GM12865 (cell line): ENCODE measurements at places on chromosomes 3 and 15.

DNA sequence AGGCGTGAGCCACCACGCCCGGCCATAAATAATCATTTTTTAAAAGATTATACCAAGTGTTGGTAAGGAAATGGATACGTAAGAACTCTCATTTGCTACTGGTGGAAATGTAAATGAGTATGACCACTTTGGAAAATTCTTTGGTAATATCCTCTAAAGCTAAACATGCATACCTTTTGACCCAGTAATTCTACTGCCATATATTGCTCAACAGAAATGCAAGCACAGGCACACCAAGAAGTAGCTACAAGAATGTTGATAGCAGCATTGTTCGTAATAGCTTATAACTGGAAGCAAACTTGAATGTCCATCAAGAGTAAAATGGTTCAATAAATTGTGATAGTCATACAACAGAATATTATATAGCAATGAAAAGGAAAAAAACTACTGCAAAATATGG lies 4.8 kb upstream of the CASR start:
- DNase-seq, result no peak

GRCh38 chr15:74863239-74864056 lies 9.7 kb downstream of the SCAMP2 start:
- DNase-seq, result no peak

GRCh38 chr3:108806316-108806715 lies 16.3 kb upstream of the TRAT1 start:
- peak; percentile 67 for DNase-seq

DNA sequence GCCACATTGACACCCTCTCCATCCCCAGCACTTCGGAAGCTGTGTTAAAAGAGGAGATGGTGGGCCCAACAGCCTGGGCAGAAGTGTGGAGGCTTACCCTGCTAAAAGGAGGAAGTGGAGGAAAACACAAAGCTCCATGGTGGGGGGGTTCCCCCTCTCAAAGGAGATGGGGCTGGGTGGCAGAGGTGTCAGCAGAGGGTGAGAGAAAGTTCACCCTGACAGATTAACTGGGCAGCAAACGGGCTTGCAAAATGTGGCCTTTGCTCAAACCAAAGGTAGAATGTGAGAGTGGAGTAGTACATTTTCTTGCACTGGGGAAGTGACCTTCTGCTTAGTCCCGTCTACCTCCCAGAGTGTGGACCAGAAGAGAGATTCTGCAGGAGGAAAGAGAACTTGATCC lies 44.7 kb downstream of the MYO1E start:
- DNase-seq, result peak; percentile 52

DNA sequence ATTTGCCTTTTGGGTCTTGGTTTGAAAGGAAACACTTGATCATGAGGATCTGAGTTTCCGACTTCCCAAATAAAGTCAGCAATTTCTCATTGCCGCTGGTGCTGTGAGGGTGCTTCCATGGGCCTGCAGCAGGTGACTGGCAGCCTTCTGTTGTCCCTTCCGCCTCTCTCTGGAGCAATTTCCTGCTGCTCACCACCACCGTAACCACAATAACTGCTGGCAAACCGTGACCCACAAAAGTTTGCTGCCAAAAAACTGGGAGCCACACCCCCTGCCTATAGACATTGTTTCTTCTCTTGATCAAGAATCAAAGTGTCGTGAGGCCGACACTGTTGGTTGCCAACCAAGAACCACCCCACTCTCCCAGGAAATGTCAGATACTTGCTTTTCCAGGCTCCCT lies 164.0 kb downstream of the NR2F2 start:
- no peak for DNase-seq

DNA sequence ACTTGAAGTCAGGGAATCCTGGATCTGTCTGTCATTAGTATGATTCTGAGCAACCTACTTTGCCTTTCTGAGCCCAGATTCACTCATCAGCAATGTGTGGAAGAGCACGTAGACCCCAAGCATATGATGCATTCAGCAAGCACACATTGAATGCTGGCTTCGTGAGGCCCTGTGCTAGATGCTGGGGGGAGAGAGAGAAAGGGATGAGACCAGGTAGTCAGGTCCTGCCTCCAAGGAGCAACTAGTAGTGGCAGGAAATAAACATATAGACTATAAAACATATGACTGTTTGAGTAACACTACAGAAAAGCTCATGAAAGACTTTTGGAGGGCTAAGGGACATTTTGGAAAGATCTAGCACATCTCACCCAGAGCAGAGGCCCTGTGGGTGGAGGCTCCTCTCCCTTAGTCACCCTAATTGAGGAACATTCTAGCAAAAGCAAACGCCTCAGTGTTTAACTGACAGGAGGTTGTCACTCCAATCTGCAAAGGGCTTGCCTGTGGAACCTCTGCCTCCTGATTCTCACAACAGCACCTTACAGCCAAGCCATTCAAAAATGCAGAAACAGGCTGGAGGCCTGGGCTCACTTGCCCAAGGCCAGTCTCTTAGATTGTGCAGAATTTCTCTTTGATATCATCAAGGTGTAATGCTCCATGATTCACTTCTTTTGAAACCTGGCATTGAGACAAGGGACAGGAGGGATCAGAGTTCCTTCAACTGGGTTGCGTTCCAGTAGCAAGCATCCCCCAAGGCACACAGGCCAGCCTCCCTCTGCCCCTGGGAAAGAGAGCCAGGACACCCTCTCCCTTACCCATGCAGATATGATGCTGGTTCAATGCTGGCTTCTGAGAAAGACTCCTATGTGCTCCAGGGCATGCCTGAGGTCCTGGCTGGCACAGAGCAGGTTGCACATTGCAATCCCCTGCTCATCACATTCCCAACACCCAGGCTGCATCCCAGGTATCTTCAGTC lies 26.1 kb downstream of the STARD5 start:
- no peak for DNase-seq

DNA sequence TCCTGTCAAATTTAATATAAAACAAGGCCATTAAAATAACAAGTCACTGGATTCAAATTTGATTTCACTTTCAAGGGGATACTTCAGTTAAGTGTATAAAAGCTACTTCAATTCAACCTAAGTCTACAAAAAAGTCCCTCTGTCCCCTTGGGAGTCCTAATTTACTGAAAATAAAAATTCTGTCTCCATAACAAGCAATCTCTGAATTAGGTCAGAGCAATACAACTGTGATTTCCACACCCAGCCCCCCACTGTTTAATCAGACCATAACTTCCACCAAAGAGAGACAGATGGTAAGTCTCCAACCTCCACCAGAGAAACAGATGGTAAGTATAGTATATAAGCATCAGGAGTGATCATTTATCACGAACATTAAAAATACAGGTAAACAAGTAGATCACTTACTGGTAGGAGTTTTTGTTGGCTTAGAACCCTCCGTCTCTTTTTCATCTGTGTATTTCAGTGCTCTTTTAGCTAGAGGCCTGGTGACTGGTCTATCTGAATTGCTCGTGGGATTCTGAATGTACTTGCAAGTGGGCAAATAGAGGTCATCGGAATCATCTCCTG lies 12.1 kb downstream of the SGO1 start:
- no peak for DNase-seq

GRCh38 chr3:70517124-70517890 lies 204.9 kb upstream of the MDFIC2 start:
- DNase-seq, result no peak

DNA sequence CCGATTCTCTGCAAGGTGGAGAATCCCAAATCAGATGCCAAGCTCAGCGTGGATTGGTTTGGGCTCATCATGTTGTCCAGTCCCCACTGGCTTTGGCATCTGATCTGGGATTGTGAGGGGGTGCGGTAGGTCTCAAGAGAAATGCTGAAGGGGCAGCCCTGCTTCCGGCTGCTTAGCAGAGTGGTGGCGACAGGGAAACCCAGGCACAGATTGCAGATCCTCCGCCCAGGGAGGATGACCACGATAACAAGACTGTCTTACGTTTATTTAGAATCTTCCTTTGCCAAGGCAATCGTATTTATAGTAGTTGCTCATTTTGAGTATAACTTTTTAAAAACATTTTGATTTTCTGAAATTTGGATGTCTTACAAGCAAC lies 61.1 kb downstream of the SLC12A8 start:
- no peak for DNase-seq

DNA sequence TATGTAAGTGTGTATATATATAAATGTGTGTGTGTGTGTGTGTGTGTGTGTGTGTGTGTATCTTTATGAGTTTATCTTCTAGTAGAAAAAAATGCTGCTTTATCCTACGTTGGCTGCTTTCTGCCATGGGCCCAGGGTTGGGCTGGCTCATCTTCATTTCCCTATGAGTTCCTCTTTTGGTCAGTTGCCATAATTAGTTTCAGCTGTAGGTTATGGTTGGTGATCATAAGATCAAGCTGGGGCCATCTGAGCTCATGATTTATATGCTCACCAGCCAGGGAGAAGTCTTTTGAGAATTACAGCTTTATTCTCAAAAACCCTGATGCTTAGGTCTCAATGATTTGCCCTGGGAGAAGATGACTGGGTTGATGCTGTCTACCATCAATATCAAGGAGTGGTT lies 775.8 kb upstream of the ARPP21 start:
- DNase-seq, result no peak

GRCh38 chr15:64753480-64754185 lies 21.8 kb downstream of the RBPMS2 start:
- DNase-seq, result peak; percentile 41

- DNase-seq, result no peak
These were observed 51.7 kb upstream of the SLC4A7 start for GRCh38 chr3:27535809-27536392.

GRCh38 chr3:148682997-148683396 lies 14.7 kb upstream of the AGTR1 start:
- DNase-seq, result no peak

- no peak for DNase-seq
These were observed 2.2 kb upstream of the ALPK3 start for GRCh38 chr15:84814916-84815315.

DNA sequence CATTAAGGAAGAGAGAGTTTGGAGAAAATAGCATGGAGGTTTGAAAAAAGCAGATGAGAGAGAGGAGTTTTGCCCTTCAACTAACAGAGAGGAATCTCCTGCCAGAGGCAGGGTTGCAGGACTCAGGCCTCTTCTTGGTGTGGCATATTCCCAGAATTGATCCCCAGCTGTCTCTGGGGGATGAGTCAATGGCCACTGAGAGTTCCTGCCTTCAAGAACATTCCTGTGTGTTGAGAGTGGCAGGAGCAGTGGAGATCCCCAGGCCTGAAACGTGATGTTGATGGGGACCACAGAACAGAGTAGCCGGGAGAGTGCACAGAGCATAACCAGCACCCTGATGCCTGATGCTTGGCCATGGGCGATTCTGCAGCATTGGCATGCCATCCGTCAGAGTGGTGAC lies 348.4 kb upstream of the THBS1 start:
- DNase-seq, result no peak

DNA sequence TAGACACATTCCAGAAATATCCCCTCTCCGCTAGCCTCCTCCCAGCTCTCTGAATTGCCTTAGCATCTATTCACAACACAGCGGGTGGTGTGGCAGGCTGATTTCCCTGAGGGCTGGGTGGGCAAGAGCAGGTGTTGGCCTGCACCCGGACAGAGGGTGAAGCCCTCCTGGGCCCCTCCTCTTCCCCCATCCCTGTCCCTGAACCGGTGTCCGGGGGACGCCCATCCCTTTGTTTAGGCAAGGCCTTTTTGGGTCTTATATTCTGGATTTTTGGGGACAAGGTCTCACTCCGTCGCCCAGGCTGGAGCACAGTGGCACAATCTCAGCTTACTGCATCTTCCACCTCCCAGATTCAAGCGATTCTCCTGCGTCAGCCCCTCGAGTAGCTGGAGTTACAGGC lies 55.2 kb upstream of the KLHL25 start:
- DNase-seq, result no peak

- no peak for DNase-seq
These were observed 835.1 kb downstream of the EDEM1 start for GRCh38 chr3:6022621-6023020.

- DNase-seq, result no peak
These were observed 19.1 kb upstream of the ATP13A3 start for GRCh38 chr3:194505791-194506415.

DNA sequence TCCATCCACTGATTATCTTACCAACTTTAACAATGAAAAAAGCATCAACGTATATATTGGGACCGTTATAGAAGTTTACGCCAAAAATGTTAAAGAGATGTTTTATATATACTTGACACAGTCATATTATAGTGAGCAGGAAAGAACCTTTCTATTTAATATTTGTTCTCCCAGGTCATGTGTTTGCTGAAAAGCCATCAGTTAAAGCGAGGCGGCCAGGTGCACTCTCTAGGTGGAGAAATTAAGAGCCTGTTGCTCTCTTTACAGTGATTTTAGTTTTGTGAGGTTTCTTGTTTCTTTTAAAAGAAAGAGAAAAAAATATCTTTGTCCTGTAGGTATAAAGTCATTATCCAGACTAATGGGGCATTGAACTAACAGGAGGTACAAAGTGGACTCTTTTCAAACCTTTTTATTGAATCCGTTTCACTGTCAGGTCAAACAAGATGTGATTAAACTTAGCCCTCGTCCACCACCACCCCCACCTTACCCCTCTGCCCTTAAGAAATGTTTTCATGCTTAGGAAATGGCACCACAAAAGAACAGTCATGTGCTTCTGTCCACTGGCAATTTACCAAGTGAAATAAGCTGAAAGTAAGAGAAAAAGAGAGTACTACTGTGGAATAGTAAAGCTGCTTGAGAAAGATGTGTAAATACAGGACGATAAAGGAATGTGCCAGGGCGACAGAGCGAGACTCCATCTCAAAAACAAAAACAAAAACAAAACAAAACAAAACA lies 279.9 kb downstream of the PTPRG start:
- DNase-seq, result no peak

DNA sequence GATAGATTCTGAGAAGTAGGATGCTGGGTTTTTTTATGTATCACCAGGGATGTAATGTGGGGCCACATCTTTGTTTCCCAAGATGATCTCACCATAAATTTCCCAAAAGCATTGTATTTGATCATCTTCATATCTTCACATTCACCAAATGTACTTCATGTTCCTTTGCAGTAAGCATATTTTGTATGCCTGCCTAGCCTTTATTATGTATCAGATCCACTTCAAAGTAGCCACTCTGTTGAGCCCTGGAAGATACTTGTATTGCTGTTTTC lies 14.2 kb upstream of the GATM start:
- DNase-seq, result no peak

DNA sequence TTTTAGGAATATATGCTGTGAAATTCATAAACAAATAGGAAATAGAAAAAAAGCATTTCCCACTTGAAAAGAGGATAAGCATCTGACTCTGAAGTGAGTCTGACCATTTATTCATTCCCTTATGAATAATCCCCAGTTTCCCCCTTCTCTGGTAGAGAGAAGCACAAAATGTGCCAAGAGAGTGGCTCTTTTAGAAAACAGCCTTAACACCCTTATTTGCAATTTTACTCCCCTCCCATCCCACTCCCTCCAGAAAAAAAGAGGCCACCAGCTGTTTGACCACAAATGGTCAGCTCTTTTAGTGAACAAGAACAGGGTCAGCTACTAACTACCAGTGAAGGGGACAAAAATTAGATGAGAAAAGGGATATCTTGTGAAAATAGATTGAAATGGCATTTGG lies 184.5 kb upstream of the ADAMTS9 start:
- DNase-seq, result no peak

- peak; percentile 96 for DNase-seq
These were observed 60.5 kb upstream of the KLF13 start for GRCh38 chr15:31265871-31266711.

- DNase-seq, result no peak
These were observed 383.7 kb upstream of the CFAP20DC start for GRCh38 chr3:59433546-59433945.

GRCh38 chr3:187130346-187131066 lies 8.8 kb downstream of the RPL39L start:
- peak; percentile 72 for DNase-seq
